Activated T-cell treated with anti-CD3 and anti-CD28 coated beads, Interleukin-2, amount 50 U/mL, for 72 hours (primary cell): ENCODE measurements at places on chromosomes 3 and 15. TPM values are rescaled to one million over a fixed set of nuclear protein-coding genes. Genes with fewer than 3 reads are reported as not detected.

DNA sequence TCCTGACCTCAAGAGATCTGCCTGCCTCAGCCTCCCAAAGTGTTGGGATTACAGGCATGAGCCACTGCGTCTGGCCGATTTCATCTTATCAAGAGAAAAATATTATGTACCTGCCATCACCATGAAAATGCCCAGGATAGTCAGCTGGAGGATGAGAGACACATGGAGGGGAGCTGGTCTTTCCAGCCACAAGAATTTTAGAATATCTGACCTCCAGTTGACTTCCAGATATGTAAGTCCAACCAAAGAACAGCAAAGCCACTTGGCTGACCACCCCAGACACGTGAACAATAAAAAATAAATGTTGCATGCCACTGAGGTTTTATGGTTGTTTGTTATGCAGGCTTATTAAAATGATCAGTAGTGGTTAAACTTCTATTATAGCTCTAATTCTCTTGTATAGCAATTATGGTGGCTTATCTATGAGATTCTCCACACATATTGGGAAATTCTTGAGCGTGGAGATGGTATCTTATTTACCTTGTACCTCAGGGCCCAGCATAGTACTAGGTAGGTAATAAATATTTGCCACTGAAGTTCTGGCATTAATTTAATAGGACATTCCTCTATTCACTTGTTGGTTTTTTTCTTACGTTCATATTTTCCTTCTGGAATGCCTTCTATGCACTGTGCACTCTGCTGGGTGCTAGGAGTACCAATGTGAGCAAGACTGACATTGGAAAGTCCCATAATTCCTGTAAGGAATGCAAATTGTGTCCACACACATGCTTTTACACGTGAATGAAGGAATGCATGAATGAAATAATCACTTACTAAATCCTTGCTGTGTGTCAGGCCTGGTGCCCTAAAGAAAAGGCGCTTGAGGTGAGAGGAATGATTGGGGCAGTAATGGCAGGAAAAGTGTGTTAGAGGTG, 77.6 kb downstream of the EDEM1 start:
- H3K27ac ChIP-seq: no peak overlapping the region
- no peaks in the 10 kb centered on the region for H3K27me3 ChIP-seq
- no peaks in the 10 kb centered on the region for H3K36me3 ChIP-seq
- H3K4me3 ChIP-seq: no peak overlapping the region

DNA sequence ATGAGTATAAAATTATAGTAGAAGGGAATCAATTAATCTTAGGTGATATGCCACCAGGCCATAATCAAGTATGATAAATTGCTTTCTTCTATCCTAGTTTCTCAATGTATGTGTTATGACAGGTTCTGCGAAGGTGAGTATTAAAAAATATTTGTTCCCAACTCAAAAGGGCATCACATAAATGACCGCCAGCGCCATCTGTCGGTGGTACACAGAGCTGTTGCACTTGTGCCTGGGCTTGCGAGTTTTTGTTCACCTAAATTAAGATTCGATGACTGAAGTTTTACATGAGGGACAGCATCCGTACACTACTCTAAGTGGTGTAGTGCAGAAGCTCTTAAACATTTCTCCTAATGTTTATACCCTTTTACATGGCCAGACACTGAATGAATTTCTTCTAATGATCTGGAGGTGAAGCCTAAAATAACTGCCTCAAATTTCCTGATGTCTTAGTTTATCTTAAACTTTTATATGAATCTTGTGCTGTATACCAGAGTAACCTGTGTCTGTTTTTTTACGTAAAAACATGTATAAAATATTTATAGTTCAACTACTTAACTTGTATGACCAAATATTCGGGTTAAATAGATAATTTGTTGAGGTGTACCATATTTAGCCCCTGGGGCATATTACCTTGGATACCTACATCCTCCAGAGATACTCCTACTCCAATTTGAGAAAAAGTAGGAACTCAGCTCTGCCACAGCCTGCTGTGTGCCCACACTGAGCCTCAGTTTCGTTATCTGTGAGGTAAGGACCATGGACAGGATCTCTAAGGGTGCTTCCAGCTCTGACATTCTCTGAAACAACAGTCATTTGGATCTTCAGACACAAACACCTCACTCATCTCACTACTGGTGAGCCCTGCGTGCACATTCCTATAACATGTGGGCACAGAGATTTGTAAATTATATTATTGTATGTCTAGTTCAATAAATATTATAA, 365.6 kb downstream of the MAGI1 start:
- DNase-seq: peak; percentile 18
- H3K4me3 ChIP-seq: no peak overlapping the region
- H3K27ac ChIP-seq: no peak overlapping the region
- H3K36me3 ChIP-seq: no peaks in the 10 kb centered on the region

DNA sequence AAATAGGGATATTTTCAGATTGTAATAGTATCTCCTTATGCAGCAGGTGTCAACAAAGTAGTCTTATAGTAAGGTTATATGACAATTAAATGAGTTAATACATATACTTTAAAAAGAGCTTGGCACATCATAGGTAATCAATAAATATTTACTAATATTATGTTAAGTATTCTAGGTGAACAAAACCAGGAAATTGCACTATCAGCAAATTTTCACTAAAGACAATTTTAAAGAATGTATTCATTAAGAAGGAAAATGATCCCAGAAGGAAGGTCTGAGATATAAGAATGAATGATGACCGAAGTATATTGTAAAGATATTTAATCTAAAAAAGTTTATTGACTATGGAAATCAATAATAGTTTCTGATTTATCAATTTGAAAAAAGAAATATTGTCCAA, 281.9 kb downstream of the ADAMTSL3 start:
- peaks cover 2% of the 10 kb centered on the region for H3K36me3 ChIP-seq
- H3K27ac ChIP-seq: no peak overlapping the region
- H3K4me3 ChIP-seq: no peak overlapping the region
- no peaks in the 10 kb centered on the region for H3K4me1 ChIP-seq
- no peak for DNase-seq

- no peak overlapping the region for H3K27ac ChIP-seq
- no peak for DNase-seq
- H3K4me3 ChIP-seq: no peak overlapping the region
- H3K36me3 ChIP-seq: peaks cover 4% of the 10 kb centered on the region
These were observed 4.9 kb downstream of the PRRT3 start for GRCh38 chr3:9947025-9947995.

- no peaks in the 10 kb centered on the region for H3K27me3 ChIP-seq
- no peaks in the 10 kb centered on the region for H3K4me1 ChIP-seq
- peaks cover 4% of the 10 kb centered on the region for H3K36me3 ChIP-seq
- no peak for DNase-seq
- H3K4me3 ChIP-seq: no peak overlapping the region
- no peak overlapping the region for H3K27ac ChIP-seq
These were observed 288.6 kb downstream of the CLSTN2 start for GRCh38 chr3:140223631-140224030.

DNA sequence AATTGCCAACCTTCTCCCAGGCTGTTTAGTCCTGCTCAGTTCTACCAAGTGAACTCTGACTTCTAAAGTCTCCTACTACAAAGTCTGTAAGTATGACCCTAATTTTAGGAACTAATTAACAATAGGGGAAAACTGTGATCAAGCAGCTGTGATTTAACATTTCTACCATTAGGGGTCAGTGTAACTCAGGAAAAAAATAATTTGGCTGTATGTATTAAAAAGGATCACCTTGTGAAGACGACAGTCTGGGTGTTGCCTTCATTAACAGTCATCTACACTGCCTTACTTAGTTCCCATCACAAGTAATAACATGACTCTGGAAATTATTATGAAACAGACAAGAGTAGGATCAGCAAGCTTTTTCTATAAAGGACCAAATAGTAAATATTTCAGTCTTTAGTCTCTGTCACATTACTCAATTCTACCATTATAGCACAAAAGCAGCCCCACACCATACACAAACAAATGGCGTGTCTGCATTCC, 4.2 kb upstream of the NPHP3 start:
- DNase-seq: no peak
- H3K27ac ChIP-seq: no peak overlapping the region
- H3K27me3 ChIP-seq: peaks cover 26% of the 10 kb centered on the region
- H3K4me1 ChIP-seq: peaks cover 9% of the 10 kb centered on the region
- H3K36me3 ChIP-seq: peaks cover 2% of the 10 kb centered on the region

DNA sequence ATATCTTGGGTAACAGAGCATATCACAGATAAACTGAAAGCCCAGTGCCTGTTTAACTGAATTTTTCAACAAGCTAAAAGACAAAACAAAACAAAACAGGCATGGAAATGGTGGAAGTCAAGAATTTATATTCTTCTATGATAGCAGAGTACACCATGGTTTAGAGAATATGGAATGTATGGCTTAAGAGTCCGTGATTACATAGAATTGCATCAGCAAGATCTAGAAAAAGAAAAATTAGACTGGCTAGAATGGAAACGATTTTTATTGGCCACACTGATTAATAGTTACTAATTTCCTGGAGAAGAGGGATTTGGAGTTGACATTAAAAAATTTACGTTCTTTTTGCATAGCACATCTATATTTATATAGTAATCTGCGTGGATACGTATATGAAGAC, 435.2 kb upstream of the DPPA4 start:
- no peak for DNase-seq
- H3K36me3 ChIP-seq: peaks cover 3% of the 10 kb centered on the region
- H3K4me3 ChIP-seq: no peak overlapping the region
- H3K27me3 ChIP-seq: no peaks in the 10 kb centered on the region

GRCh38 chr3:74491874-74492273, 122.6 kb downstream of the CNTN3 start:
- H3K4me1 ChIP-seq: no peaks in the 10 kb centered on the region
- H3K27ac ChIP-seq: no peak overlapping the region
- no peak overlapping the region for H3K4me3 ChIP-seq
- no peaks in the 10 kb centered on the region for H3K36me3 ChIP-seq
- no peaks in the 10 kb centered on the region for H3K27me3 ChIP-seq

DNA sequence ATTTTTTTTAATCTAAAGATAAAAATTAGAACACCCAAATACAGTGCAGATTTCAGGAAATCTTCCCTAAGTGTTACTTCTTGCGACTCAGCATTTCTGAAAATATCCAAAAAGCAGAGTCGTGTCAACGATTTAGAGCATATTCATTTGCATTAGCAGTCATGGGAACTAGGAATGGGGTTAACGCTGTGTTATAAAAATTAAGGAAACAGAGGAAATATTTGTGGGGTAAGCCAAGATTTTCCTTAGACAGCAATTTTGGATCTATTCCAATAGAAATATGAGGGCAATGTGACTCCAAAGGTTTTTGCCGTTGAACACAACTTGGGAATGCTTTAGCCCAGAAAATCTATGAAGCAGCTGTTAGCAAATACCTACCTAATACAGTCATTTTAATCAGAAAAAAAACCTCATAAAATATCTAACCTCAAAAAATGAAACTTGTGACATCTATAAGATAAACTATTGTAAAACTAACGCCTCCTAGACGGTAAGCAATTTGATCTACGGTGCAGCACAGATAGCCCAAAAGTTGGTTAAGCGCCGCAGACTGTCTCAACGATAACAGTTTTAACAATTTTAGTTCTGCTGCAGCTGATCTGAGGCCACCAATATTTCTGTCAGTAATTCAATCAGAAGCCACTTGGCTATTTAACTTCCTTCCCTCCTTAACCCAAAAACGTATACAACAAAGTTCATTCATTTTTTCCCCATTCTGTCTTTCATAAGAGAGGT, 5.8 kb upstream of the ATP11B start:
- H3K36me3 ChIP-seq: no peaks in the 10 kb centered on the region
- H3K27ac ChIP-seq: no peak overlapping the region
- no peak overlapping the region for H3K4me3 ChIP-seq
- H3K4me1 ChIP-seq: no peaks in the 10 kb centered on the region

- H3K27me3 ChIP-seq: peaks cover 7% of the 10 kb centered on the region
- DNase-seq: no peak
- H3K4me3 ChIP-seq: no peak overlapping the region
- H3K4me1 ChIP-seq: peaks cover 5% of the 10 kb centered on the region
These were observed 69.0 kb upstream of the LPP start for GRCh38 chr3:188084752-188085583.

DNA sequence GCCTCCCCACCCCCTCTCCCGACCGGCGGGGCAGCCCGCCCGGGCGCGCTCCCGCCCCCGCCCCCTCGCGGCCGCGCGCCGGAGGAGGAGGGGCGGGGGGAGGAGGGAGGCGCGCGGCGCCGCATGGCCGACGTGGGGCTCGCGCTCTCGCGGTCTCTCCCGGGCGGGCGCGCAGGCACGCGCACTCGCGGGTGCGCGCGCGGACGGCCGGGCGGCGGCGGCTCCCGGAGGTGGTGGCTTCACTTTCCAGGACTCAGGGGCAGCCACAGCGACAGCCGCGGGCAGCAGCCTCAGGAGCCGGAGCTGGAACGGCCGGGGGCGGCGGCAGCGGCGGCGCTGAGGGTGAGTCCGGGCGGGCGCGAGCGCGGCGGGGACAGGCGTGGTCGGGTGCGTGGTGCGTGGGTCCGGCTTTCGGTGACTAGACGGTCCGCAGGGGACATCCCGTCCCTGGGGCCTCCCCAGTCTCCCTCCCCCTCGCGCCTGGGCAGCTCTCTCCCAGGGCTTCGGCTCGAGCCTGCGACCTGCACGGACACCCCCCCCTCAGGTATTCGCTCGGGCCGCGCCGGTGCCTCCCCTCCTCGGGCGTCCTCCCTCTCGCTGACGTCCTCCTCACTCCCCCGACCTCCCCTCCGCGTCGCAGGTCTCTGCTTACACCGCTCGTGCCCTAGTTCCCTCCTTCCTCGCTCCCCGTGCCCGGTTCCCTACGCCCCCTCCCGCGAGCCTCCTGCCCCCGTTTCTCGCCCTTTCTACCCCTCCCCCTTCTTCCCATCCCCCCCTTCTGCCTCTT, at the start of gene UBE2E2:
Gene UBE2E2 (plus strand): TSS at position 407 of the 787 bp plus-strand sequence.
- DNase-seq: peak; percentile 69
- H3K4me1 ChIP-seq: peaks cover 22% of the 10 kb centered on the region
- H3K27me3 ChIP-seq: peaks cover 18% of the 10 kb centered on the region
- H3K4me3 ChIP-seq: peak within 1 kb of the TSS; percentile 87
- peak within 1 kb of the TSS; percentile 62 for H3K27ac ChIP-seq
- no peaks in the 10 kb centered on the region for H3K36me3 ChIP-seq

GRCh38 chr3:185733980-185734724, 90.7 kb downstream of the IGF2BP2 start:
- H3K4me3 ChIP-seq: no peak overlapping the region
- peak; percentile 2 for DNase-seq
- H3K27me3 ChIP-seq: peaks cover 12% of the 10 kb centered on the region
- H3K4me1 ChIP-seq: peaks cover 7% of the 10 kb centered on the region

The LRTM1 gene
- total RNA-seq: not detected

The EIF4E3 gene
- total RNA-seq: 70.1 TPM

The CCR8 gene
- total RNA-seq: 1.2 TPM

The STAC gene
- total RNA-seq: not detected

The TRIM59 gene
- 39.9 TPM for total RNA-seq
